ENCODE measurements at places on chromosomes 12 and 14.

DNA sequence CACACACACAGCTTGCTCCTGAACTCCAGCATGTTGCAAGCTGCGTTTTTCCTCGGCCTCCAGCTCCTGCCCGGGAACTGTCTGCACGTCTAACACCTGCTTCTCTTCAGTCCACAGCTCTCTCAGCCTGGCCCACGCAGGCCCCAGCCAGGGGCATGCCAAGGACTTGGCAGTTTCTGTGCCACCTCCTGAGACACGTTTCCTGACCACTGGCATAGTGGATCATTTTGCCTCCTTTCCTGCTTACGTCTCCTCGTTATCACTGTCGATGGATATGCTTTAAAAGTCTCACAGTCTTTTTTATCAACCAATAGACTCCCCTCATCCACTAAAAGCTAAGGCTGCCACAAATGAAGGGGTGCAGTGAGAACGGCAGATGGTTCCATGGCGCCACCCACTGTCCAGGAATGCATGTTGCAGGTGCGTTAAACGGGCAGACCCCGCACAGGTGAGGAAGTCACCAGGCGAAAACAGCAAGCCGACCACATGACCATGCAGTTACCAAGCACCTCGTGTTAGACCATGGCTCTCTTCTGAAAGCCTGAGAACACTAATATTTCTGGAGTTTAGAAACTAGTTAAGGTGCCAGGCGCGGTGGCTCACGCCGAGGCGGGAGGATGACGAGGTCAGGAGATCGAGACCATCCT lies 14.7 kb upstream of the TEAD4 start:
- DNase-seq, result peak; percentile 55

DNA sequence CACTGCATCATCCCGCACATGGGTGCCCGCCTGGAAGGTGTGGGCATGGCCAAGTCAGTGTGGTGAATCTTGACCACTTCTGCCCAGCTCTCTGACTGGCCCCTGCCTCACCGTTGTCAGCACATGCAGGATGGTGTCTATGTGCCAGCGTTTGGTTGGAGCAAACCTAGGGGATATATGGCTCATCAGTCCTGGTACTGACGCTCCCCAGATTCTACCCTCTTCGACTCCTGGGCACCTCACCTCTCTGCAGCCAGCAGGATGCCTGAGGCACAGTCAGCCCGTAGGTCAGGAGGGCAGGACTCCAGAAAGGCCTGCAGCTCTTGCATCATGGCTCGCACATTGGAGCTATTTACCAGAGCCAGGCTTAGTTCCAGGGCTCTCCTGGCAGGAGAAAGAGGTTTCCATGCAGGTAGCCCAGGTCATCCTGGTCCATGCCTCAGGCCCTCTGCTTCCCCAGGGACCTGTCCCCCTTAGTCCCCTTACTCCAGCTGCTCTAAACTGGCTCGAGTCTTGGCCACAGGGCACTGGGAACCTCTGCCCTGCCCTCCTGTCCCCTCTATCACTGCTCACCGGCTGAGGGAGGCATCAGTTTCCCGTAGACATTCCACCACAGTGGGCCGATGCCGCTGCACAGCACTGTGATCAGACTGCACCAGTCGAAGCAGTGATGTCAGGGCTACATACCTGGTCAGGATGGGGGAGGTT lies 4.0 kb downstream of the AP1G2 start:
- DNase-seq, result no peak

DNA sequence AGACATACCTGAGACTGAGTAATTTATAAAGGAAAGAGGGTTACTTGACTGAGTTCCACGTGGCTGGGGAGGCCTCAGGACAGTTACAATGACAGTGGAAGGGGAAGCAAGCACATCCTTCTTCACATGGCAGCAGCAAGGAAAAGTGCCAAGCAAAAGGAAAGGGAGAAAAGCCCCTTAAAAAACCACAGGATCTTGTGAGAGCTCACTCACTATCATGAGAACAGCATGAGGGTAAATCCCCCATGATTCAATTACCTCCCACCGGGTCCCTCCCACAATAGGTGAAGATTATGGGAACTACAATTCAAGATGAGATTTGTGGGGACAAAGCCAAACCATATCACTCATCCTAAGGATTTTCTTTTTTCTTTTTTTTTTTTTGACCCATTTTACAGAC lies 177.8 kb upstream of the EEA1 start:
- no peak for DNase-seq

GRCh38 chr12:6198556-6198955 lies 1.6 kb upstream of the CD9 start:
- DNase-seq, result no peak

DNA sequence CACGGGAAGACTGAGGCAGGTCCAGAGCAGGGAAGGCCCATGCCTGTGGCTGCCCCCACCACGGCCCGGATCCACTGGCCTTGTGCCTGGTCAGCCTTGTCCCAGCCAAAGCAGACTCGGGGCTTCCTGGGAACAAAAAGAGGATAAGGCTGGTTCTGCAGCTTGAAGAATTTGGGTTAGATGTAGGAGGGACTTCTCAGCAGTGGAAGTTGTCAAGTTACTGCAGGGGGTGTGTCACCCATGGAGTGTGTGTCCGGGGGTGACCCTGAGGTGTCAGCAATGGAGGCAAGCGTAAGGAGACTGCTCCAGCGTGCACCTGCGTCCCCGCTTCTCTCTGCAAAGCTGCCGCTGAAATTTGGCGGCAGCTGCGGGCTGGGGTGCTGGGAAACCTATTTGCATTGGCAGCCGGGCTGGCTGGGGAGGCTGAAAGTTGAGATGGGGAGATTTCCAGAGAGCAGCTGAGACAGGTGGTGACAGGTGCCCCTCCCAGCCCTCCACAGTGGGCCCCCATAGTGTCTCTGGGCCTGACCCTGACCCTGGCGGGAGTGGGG lies 12.5 kb upstream of the TNFAIP2 start:
- DNase-seq, result no peak

GRCh38 chr12:53625946-53626701 lies at the start of gene ATF7:
TSS of gene ATF7 (minus strand) at chr12:53626382. CDS start at chr12:53601000, 25,382 bp downstream.
- peak; percentile 98 for DNase-seq

- DNase-seq, result no peak
These were observed 37.0 kb downstream of the DTX1 start for GRCh38 chr12:113093409-113094101.

DNA sequence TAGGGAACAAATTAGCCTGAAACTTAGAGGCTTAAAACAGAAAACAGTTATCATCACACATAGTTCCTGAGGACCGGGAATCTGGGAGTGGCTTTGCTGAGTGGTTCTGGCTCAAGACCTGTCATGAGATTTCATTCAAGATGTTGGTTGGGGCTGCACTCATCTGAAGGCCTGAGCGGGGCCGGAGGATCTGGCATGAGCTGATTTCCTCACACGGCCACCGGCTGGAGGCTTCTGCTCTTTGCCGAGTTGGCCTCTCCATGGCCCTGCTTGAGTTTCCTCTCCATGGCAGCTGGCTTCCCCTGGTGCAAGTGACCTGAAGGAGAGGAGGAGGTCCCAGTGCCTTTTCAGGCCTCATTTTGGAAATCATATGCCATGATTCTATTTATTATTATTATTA lies 128.1 kb downstream of the PAPOLA start:
- no peak for DNase-seq

GRCh38 chr12:127723251-127723650 lies 543.7 kb upstream of the TMEM132C start:
- DNase-seq, result no peak

All from ELR (cell line).